ENCODE measurements at places on chromosomes 7 and 10. TPM values are rescaled to one million over a fixed set of nuclear protein-coding genes. Genes with fewer than 3 reads are reported as not detected.

DNA sequence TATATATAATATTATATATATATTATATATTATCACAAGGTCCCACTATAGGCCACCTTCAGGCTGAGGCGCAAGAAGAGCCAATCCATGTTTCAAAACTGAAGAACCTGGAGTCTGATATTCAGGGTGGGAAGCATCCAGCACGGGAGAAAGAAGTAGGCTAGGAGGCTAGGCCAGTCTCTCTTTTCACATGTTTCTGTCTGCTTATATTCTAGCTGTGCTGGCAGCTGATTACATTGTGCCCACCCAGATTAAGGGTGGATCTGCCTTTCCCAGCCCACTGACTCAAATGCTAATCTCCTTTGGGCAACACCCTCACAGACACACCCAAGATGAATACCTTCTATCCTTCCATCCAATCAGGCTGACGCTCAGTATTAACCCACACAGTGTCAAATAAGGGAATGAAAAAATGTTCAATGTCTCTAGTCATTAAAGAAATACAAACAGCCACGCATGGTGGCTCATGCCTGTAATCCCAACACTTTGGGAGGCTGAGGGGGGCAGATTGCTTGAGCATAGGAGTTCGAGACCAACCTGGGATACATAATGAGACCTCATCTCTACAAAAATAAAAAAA lies 135.4 kb upstream of the PCBD1 start:
- DNase-seq: no peak
- H3K27me3 ChIP-seq: no peaks in the 10 kb centered on the region
- no peak overlapping the region for H3K4me3 ChIP-seq
- H3K27ac ChIP-seq: no peak overlapping the region
- H3K36me3 ChIP-seq: no peaks in the 10 kb centered on the region

DNA sequence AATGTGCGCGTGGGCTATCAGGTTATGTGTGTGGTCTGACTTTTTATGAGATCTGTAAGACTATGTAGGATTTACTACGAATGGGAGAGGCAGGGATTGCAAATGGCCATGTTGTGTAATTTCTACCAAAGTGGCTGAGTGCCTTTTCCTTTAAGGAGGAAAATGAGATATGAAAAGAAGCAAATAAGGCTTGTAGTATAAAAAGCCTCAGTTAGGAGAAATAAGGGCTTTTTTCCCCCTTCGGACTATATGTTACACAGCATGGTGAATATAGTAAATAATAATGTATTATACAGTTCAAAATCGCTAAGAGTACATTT lies 447 bp upstream of the GPAM start:
- H3K27me3 ChIP-seq: no peaks in the 10 kb centered on the region
- no peaks in the 10 kb centered on the region for H3K36me3 ChIP-seq
- peak overlapping the region; percentile 84 for H3K27ac ChIP-seq
- DNase-seq: no peak
- H3K4me3 ChIP-seq: peak overlapping the region; percentile 73

- no peak overlapping the region for H3K27ac ChIP-seq
- H3K4me3 ChIP-seq: no peak overlapping the region
- H3K36me3 ChIP-seq: no peaks in the 10 kb centered on the region
- H3K27me3 ChIP-seq: no peaks in the 10 kb centered on the region
- H3K4me1 ChIP-seq: no peaks in the 10 kb centered on the region
Observed at GRCh38 chr10:75826846-75827245, 395.4 kb downstream of the LRMDA start.

DNA sequence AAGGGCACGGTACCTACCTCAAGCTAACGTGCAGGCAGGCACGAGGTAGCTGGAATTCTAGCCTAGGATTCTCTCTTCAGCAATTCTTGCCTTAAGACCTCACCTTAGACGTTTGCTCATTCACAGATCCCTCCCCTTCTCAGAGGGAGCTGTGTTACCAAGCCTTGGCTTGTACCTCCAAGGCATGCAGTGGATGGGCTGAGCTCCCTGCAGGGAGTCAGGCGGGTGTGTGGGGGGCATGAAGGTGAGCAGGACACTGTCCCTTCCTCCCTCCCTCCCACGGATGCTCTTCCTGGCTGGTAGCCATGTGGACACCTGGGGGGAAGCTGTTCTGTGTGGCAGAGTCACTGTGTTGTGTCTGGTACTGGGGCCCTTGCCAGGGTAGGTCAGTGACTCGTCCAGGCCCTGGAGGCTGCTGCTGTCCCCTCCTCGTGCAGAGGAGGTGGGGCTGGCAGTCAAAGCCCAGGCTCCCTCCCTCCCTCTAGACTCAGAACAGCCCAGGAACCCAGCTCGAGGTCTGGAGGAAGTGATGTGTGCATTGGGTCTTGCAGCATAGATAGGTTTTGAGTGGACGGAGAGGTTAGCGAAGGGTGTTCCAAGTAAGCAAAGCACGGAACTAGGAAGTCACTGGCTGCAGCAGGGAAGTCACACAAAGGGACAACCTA lies 222.2 kb upstream of the SH2B2 start:
- H3K4me1 ChIP-seq: peaks cover 18% of the 10 kb centered on the region
- DNase-seq: no peak
- no peak overlapping the region for H3K27ac ChIP-seq
- no peaks in the 10 kb centered on the region for H3K27me3 ChIP-seq
- no peaks in the 10 kb centered on the region for H3K36me3 ChIP-seq
- no peak overlapping the region for H3K4me3 ChIP-seq

DNA sequence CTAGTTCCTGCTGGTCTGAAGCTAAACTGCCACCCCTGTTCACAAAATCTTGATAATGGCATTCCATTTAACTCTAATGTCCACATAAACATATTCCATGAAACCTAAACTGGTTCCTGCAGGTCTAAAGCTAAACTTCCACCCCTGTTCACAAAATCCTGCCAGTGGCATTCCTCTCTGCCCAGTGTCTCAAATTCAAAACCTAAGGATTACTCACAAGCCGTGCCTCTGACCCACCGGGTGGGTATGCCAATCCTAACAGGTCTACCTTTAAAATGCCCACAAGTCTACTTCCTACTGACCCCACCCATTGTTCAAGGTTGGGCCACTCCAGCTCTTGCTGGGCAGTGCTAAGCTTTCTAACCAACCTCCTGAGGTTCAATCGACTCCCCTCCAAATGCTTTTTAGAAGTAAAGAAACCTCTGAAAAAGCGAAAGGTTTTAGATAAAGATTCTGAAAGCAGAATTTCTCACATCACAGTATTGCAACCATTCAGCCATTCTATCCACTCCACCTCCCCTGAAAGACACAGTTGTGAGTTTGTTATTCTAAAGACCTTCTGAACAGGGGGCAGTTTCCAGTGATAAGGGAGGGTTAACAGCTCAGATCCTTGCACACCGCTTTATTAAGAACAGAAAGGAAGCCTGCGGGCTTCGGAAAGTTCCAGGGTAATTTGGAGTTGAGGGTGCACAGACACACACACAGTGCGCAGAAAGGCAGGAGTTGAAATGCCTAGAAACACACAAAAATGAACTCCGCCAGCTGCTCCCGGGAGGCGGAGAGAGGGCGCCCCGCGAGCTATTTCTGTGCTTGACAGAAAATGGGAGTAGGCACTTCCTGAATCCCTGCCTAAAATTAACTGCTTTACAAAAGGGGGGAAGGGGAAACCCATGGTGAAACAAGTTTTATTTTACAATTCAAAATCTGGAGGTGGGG lies 87.7 kb downstream of the TNS3 start:
- H3K4me1 ChIP-seq: peaks cover 40% of the 10 kb centered on the region
- H3K4me3 ChIP-seq: peak overlapping the region; percentile 3
- H3K36me3 ChIP-seq: no peaks in the 10 kb centered on the region
- no peaks in the 10 kb centered on the region for H3K27me3 ChIP-seq
- no peak for DNase-seq

GRCh38 chr10:14536241-14537213 lies 205.8 kb upstream of the FRMD4A start:
- H3K4me1 ChIP-seq: no peaks in the 10 kb centered on the region
- no peaks in the 10 kb centered on the region for H3K36me3 ChIP-seq
- peak; percentile 89 for DNase-seq
- no peaks in the 10 kb centered on the region for H3K27me3 ChIP-seq
- no peak overlapping the region for H3K4me3 ChIP-seq

ANKRD2 gene
- total RNA-seq: 25.7 TPM

GRCh38 chr7:22709857-22710256 lies 17.1 kb upstream of the IL6 start:
- H3K27me3 ChIP-seq: no peaks in the 10 kb centered on the region
- H3K4me1 ChIP-seq: no peaks in the 10 kb centered on the region
- H3K27ac ChIP-seq: no peak overlapping the region
- no peak overlapping the region for H3K4me3 ChIP-seq

DNA sequence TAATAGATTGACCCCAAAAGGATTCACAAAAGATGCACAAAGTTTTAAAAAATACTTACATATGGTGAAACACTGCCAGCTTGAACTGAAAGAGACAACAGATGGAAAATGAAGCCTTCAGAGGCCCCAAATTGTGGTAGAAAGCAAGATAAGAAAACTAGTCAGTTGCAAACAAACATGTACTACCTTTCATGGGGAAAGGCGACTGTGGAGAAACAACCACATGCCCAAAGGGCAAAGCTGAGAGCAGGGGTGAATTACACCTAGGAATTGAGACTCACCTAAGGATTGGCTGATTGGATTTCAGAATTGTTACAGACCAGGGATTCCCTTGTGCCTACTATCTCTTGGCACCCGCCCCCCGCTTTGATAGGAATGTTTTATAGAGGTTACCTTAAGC lies 13.1 kb downstream of the EPC1 start:
- no peak overlapping the region for H3K27ac ChIP-seq
- no peaks in the 10 kb centered on the region for H3K27me3 ChIP-seq
- H3K4me3 ChIP-seq: no peak overlapping the region

DNA sequence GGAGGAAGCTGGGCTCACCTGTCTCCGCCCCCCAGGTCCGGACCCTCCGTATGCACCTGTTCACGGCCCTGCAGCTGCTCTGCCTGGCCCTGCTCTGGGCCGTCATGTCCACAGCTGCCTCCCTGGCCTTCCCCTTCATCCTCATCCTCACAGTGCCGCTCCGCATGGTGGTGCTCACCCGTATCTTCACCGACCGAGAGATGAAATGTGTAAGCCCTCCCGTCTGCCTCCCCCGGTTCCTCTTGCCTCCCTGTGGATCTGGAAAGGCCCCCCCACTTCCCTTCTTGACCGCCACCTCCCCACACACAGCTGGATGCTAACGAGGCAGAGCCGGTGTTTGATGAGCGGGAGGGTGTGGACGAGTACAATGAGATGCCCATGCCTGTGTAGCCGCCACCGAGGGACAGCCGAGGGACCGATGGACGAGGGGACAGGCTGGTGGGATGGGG lies 4.6 kb downstream of the FASTK start:
- H3K4me3 ChIP-seq: no peak overlapping the region
- H3K4me1 ChIP-seq: no peaks in the 10 kb centered on the region
- H3K36me3 ChIP-seq: peaks cover 57% of the 10 kb centered on the region
- H3K27ac ChIP-seq: no peak overlapping the region
- no peak for DNase-seq

DNA sequence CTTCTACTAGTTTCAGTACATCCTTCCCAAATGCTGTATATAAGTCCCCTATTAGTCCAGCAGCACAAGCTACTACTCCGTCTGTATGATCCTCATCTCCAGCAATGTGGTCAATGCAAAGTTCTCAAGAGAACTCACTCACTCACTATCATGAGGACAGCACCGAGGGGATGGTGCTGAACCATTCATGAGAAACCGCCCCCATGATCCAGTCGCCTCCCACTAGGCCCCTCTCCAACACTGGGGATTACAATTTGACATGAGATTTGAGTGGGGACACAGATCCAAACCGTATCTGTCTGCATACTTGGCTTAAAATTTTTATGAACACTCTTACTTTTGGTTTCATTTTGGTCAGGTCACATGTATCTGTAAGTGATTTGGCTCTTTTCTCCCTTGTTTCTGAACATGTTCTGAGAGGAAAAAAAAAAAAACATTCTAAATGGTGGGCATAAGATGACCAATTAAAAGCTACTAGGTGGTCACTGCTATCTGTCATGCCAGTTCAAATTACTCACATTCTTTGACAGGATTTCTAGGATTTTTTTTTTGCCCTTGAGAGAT lies 60.1 kb downstream of the ZNF783 start:
- H3K4me1 ChIP-seq: no peaks in the 10 kb centered on the region
- peak overlapping the region; percentile 15 for H3K4me3 ChIP-seq
- H3K36me3 ChIP-seq: no peaks in the 10 kb centered on the region
- no peaks in the 10 kb centered on the region for H3K27me3 ChIP-seq

DNA sequence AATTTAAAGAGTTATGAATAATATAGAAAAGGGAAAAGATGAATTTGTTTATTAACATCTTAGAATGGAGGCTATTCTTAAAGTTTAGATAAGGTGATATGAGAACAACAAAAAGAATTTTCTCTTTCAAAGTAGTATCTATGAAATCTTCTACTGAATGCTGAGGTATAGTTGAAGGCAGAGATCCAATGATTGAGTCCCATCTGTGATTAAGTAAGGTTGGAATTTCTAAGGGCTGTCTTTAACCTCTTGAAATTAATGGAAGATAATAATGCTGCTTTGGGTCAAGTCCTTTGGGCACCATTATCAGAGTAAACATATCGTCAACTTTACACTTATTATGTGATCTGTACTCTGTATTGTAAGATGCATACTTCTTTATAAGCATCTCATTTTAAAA lies 307.9 kb downstream of the PRKG1 start:
- no peaks in the 10 kb centered on the region for H3K27me3 ChIP-seq
- DNase-seq: no peak
- H3K36me3 ChIP-seq: no peaks in the 10 kb centered on the region
- no peak overlapping the region for H3K4me3 ChIP-seq
